ELR (cell line): ENCODE measurements at places on chromosomes 13 and 19.

DNA sequence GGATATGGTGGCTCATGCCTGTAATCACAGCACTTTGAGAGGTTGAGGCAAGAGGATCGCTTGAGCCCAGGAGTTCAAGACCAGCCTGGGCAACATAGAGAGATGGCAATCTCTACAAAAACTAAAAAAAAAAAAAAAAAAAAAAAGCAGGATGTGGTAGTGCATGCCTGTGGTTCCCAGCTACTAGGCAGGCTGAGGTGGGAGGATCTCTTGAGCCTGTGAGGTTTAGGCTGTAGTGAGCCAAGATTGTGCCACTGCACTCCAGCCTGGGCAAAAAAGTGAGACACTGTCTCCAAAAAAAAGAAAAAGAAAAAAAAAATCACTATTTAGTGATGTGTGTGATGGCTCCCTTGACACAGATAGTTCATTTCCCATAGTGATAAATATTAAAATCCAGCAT is 365.0 kb upstream of the NBEA start:
- peak; percentile 31 for DNase-seq

GRCh38 chr13:23463661-23464060 is 30.2 kb upstream of the SACS start:
- no peak for DNase-seq

DNA sequence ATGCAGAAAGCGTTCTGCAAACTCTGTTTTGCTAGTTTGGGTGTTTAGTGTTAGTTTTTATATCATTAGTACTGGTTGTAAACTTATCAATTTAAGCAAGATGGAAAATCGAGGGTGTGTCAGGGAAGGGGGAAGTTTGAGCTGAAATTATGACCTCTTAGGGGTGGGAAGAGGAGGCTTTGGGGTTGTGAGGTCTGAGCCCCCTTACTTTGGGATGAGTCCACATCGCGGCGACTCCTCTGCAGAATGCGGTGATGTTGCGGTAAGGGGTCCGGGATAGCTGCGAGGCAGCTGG is 743 bp upstream of the NDUFS7 start:
- no peak for DNase-seq

GRCh38 chr13:48275507-48275906 is 28.0 kb upstream of the RB1 start:
- DNase-seq: no peak

GRCh38 chr13:25330541-25330940 is 29.1 kb downstream of the NUP58 start:
- peak; percentile 43 for DNase-seq

DNA sequence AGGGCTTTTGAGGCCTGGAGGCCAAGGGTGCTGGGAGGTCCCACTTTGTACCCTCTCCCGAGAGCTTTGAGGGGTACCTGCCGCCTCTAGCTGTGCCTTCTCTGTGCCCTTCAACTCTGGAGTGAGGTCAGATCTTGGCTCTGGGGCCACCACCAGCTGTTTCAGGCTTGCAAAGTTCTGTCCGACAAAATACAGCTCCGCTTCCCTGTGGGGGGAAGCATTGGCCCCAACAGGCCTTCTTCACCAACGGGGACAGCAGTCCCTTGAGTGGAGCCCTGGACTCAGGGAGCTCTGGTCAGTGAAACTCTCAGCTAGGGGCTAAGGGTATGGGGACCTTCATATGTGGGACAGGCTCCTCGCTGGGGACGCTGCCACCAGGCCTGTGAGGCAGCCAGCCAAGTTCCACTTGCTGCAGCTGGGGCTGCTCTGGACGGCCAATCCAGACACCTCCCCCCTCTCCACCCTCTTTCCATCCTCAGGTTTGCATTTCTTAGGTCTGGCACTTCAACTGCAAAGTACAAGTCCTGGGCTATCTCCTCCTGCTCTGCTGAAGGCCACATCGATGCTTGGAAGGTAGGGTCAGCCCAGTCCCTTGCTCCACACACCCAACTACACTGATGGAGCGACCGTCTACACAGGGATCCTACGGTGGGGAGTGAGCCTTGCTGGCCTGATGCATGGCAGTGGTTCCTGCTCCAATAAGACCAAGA is 46.8 kb downstream of the C13orf46 start:
- DNase-seq: no peak

GRCh38 chr13:76875271-76875815 is 10.9 kb downstream of the KCTD12 start:
- DNase-seq: no peak

- no peak for DNase-seq
Observed at GRCh38 chr13:94859811-94860210, 147.5 kb upstream of the SOX21 start.

DNA sequence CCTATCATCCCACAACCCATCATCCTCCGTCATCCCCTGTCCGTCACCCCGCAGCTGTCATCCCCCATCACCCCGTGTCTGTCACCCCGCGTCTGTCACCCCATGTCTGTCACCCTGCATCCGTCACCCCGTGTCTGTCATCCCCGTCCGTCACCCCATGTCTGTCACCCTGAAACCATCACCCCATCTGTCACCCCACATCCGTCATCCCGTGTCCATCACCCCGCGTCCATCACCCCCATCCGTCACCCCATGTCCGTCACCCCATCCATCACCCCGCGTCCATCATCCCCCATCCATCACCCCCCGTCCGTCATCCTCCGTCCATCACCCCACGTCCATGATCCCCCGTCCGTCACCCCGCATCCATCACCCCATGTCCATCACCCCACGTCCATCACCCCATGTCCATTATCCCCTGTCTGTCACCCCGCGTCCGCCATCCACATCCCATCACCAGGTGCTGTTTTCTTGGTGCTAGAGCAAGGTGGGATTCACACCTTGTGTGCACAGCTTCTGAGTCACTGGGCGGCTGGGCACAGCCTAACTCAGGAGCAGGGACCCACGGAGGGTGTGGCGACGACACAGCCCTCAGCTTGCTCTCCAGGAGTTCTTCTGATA is 24.2 kb downstream of the RASA3 start:
- no peak for DNase-seq

DNA sequence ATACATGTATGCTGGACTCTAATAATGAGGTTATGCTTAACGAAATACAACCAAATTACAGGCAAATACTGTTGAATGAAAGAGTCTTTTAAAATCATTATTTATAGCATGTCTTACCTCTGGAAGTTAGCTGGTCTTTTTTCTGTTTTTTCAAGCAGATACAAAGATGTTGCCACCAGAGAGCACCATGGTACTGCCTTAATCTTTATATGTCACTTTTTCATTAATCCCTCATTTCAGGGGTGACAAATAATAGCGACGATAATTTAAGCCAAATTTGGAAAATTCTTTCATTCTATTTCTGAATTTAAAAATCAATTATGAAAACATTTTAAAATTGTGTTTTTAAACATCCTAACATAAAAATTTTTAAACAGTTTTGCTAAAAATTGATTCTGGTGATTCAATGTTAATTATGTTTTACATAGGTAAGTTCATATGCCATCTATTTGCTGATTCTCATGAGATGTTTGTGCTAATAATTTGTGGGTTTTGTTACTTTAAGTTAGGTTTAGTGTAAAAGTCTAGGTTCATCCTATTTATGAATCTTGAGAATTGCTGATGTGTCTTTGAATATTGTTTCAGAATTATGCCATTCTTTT is 379.3 kb upstream of the SGCG start:
- DNase-seq: no peak

DNA sequence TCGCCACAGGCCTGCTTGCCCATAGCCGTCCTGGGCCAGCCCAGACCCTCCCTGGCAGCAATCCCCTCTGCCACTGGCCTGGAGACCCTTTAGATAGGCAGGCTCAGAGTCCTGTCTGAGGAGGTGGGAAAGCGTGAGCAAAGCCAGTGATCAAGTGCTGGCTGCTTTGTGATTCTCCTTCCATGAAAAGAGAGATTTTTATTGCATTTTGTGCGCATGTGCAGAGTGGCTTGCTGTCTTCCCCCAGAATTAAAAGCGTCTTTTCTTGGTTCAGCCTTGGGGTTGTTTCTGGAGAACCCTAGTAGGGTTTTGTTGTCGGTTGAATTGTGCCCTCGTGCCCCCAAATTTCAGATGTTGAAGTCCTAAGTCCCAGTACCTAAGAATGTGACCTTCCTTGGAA is 44.9 kb upstream of the DCT start:
- DNase-seq: no peak

DNA sequence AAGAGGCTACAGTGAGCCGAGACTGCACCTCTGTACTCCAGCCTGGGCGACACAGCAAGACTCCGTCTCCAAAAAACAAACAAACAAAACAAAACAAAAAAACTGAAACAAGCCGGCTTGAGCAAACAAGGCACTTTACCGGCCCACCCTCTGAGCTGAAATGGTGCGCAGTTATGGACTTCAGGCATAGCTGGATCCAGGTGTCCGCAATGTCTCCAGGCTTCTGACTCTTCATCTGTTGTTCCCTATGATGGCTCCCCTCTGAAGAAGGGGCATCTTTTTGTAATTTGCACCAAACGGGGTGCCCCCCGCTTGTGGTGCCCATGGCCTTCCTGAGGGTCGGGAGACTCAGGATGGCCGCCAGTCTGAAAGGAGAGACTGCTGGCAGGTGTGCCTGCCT is 6.2 kb downstream of the C2CD4C start:
- no peak for DNase-seq

DNA sequence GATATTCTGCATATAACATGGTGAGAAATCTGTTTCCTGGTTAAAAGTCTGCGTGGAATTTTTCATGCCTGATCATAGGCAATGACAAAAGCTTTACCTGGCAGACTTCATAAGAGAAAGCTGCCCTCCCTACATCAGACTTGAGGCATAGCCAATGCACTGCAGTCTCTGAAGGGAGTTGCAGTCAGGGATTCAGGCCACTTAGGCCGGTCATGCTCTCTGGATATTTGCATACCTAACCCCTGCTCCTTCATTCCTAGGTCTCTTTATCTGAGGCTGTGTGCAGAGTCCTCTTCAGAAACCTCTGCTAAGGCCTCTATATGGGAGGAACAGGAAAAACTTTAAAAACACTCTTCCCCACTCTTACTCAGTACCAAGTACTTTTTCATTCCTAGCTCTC is 287.4 kb downstream of the PCDH17 start:
- DNase-seq: no peak

GRCh38 chr13:99949679-99950413 is 21.7 kb downstream of the ZIC5 start:
- no peak for DNase-seq

GRCh38 chr19:51690454-51691073 is 2.6 kb upstream of the SPACA6 start:
- peak; percentile 61 for DNase-seq

DNA sequence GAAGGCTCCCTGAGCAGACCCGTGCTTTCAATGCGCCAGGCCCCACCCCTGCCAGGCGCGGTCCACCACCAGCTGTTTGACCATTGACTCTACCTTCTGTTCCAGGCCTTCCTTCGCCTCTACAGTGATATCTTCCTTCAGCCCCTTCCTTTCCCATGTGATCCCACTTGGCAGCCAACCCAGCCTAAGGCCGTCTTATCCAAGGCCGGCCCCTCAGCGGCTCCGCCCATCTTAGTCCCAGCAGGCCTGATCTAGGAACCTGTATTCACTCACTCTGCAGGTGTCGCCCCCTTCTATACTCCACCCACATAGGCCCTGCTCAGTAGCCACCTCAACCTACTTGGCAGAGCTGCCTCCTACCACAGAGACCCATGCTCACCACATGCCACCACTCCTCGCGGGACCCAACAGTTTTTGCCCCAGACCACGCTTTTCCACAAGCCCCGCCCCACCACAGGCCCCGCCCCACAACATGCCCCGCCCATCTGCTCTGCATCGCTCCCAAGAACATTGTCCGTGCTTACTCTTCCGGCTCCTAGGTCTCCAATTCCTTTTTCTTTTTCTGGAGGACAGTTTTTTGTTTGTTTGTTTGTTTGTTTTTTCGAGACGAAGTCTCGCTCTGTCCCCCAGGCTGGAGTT is 2.9 kb downstream of the RASIP1 start:
- DNase-seq: no peak

- DNase-seq: no peak
Observed at GRCh38 chr19:48867746-48868113, 687 bp downstream of the PLEKHA4 start.
